ENCODE measurements at places on chromosomes 2 and 18.

DNA sequence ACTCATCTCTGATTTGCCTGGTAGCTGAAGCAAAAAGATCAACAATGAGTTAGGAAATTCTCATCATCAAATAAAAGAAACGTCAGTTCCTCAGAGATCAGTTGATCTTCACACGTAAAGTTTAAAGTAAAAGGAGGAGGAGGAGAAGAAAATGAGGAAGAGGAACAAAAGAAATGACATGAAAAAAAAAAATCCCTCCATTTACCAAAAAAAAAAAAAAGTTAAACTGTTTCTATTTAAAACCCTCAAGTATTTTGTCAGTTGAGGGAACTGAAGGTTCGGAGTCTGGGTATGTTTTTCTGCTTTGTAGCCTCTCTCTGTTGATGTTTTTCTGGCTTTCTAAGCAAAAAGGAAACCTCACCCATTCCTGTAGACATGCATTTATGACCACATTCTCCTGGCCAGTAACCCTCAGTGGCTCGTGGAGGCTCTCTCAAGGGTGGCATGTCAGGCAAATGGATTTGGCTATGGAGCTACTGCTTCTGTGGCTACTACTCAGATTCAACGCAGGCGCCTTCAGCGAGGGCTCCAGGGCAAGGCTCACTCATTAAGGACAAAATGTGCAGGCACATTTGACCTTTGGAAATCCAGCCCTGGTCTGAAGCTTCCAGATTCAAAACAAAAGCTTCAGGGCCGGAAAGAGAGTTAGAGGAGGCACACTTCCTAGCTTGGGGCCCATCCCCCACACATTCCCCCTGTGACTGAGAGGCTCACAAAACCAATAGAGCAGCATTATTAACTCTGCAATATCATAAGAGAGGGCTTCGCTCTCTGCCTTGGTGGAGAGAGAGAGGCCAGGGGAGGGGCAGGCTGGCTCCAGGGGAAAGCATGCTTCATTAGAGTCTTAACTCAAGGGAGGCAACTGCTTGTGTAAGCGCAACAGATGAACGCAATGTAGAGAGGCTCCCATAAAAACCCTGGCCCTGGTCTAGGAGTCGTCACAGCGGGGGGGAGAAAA is 22.3 kb downstream of the KLF7 start:
- DNase-seq: peak; percentile 82

- no peak for DNase-seq
These were observed 58.6 kb downstream of the KCNG2 start for GRCh38 chr18:79856119-79857007.

GRCh38 chr2:20515290-20516220 is 68.7 kb downstream of the RHOB start:
- no peak for DNase-seq

GRCh38 chr2:53210538-53210937 is 557.1 kb upstream of the CHAC2 start:
- DNase-seq: no peak

DNA sequence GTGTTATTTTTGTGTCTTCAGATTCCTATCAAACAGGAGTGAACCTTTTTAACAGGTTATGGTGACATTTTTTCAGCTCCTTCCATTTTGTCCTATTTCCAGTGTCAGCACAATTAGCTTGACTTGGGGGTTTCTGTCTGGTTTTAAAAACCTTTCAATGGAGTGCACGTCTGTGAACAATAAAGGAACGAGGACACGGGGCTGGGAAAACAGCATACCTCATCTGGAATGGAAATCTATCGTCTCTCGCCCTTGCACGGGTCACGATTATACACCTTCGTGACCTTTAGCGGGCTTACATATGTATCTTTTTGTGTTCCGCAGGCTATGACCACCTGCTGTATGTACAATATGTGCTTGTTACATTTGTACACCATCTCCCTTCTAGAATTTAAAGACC is 2.3 kb upstream of the ZNF532 start:
- no peak for DNase-seq

GRCh38 chr2:71600555-71600954 is 147.2 kb downstream of the DYSF start:
- DNase-seq: no peak

DNA sequence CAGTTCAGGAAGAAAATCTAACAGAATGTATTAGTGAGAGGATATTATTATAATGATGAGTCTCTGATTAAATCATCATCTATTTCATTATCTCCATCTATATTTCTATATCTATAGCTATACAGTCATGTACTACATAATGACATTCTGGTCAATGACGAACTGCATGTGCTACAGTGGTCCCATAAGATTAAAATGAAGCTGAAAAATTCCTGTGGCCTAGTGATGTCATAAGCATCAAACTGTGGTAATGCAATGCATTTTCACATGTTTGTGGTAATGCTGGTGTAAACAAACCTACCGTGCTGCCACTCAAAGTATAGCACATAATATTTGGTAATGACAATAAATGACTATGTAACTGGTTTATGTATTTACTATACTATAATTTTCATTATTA is 1127.9 kb upstream of the CHAC2 start:
- DNase-seq: no peak

Data from CD14-positive monocyte (primary cell).